ENCODE measurements at places on chromosomes 5 and 9.

- DNase-seq: no peak
Observed at GRCh38 chr5:73363911-73364730, 84.5 kb downstream of the FOXD1 start.

GRCh38 chr5:132074091-132074771, 642 bp downstream of the CSF2 start:
- DNase-seq: no peak

DNA sequence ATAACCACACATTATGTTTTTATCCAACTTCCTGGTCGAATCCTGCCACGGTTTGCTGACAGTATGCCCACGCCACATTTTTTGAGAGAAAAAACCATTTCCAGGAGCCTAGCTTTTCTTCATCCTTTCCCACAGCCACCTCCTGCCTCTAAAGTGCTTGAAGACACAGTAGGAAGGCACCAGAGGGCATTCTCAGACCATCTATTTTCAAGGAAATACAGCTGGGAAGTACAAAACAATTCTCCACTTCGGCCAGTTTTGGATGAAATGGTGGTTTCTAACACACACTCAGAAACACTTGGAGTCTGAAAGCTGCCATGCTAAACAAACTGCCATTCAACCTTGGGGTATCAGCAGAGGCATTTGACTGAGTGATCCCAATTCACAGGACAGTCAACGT, 86.3 kb upstream of the RPS23 start:
- DNase-seq: peak; percentile 34

- no peak for DNase-seq
Observed at GRCh38 chr5:11346336-11346735, 557.9 kb downstream of the CTNND2 start.

DNA sequence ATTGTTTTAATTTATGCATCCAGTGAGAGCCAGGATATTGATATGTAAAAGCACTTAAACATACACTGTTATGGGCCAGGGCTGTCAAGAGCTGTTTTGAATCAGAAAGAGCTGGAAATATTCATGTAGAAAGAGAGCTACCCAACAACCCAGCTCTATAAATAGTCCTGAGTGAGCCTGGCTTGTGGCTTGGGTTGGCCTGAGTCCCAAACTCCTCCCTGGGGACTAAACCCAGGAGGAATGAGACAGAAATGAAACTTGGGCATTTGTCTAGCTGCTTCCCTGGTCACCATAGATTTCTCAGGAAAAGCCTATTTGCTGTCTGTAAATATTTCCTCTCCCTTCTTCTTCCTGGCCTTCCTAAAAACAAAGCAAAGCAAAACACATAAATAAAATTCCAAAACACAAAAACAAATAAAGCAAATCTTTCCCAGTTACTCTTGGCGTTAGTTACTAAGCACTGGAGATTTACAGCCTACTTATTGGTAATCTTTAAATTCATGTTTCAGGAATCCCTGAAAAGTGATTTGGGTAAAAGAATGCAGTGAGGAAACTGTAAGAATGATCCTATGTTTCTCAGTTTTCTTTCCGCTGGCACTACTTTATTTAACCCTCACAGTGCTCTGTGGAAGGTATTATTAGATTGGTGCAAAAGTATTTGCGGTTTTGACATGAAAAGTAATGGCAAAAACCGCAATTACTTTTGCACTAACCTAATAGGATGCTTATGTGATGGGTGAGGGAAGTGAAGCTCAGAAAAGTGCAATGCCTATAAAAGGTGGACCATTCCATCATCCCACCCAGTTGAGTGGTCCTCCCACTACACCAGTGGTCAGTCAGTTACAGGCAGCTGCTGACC, 111.8 kb downstream of the CARTPT start:
- DNase-seq: peak; percentile 29

GRCh38 chr9:38114905-38115304, 45.9 kb upstream of the SHB start:
- DNase-seq: no peak

DNA sequence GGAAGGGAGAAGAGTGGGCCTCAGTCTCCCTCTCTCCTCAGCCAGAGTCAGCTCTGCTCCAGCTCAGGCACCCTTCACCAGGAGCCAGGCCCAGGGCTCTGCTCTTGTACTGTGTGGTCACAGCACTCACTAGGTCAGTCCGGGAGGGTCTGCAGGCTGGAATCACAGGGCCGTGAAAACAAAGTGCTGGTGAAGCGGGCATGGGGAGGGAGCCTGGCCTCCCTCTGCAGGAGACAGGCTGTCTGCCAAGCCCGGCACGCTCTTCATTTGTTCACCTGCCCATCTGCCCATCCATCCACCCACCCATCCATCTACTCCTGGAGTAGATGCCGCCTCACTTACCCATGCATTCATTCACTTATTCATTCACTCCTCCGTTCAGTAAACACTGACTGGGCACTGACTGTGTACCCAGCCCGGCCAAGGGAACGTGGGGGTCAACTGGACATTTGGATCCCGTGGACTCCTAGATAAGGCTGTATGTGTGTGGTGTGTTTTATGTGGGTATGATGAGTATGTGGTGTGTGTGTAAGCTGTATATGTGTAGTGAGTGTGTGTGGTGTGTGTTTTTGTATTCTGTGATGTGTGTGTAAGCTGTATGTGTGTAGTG, 3.6 kb downstream of the SPAAR start:
- DNase-seq: no peak

GRCh38 chr5:1010641-1011046, 2.0 kb downstream of the NKD2 start:
- DNase-seq: no peak

DNA sequence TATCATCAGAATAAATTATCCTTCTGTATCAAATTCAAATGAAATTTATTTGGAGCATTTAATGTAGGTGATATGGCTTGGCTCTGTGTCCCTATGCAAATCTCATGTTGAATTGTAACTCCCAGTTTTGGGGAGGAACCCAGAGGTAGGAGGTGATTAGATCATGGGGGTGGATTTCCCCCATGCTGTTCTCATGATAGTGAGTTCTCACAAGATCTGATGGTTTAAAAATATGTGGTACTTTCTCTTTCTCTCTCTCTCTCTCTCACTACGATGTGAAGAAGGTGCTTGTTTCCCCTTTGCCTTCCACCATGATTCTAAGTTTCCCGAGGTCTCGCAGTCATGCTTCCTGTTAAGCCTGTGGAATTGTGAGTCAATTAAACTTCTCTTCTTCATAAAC, 678.4 kb upstream of the RGMB start:
- no peak for DNase-seq

GRCh38 chr9:112048924-112049691, 126.0 kb downstream of the SUSD1 start:
- no peak for DNase-seq
